ENCODE measurements at places on chromosomes 5 and 9.

- no peak for DNase-seq
Observed at GRCh38 chr9:137984520-137985257, 107.1 kb downstream of the CACNA1B start.

GRCh38 chr5:157651623-157652376 is 438 bp downstream of the SOX30 start:
- DNase-seq = peak; percentile 88

DNA sequence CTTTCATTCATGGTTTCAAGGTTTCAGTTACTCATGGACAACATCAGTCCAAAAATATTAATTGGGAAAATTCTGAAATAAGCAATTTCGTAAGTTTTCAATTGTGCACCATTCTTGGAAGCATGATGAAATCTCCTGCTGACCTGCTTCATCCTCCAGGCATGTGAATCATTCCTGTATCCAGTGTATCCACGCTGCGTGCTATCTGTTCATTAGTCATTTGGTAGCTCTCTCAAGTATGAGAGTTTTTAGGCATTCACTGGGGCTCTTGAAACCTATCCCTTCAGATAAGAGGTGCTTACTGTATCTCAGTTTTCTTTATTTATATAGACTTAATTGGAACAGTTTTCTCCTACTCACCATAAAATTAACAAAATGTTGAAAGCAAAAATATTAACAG is 293.0 kb downstream of the CDH12 start:
- no peak for DNase-seq

DNA sequence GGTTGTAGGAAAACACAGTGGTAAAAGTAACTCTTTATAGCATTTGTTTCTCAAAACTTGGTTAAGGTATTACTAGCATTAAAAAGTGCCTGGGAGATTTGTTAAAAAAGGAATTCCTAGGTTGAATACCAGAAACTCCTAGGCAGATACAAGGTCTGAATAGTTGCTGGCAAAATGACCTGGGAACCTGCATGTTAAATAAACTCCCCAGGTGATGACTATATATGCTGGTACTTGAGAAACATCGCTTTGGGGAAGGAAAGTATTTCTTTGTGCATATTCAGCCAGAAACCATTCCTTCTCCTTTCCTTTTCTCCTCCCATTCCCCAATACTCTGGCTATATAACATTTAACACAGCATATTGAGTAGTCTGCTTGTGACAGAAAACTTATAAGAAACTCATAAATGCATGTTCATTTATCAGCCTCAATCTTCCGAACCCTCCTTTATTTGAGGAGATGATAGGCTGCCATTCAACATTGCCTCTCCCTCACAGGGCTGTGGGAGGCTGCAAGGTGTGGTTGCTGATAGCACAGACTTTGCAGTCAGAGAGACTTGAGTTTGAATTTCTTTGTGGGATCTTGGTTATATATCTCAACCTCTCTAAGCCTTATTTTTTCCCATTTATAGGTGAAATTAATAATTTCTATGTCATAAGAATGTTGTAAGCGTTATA is 28.7 kb downstream of the PCSK1 start:
- no peak for DNase-seq

DNA sequence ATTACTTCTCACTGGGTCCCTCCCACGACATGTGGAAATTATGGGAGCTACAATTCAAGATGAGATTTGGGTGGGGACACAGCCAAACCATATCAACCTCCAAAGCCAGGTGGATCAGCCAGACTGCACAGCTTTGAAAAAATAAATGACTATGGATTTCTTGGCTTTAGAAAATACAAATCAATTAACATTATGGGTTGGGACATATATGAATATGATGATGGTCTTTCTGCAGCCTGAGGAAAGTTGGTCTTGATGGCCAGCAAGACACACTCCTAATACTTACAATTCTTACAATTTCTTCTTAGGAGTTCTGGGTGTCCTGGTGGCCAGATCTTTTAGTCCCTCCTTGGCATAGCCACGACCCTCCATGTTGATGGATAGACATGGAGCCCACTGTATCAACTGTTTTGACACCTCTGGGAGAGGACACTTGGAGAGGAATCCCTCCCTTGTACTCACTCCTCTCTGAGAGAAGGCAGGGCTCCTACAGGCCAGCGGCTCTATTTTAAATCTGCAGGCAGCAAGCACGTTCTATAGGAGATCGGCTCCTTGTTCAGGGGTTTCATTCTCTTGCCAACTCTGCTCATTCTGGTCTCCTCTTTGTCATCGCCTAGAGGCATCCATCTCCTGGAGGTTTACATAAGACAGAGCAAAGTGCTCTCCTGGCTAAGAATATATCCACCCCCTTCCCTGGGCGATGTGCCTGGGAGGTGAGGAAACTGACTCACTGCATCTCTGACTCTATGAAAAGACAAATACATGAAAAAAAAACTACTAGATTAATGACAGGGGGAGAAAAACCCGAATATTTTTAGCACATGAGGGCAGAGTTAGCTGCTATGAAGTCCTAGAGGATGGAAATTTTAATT is 145.9 kb downstream of the CARTPT start:
- no peak for DNase-seq

DNA sequence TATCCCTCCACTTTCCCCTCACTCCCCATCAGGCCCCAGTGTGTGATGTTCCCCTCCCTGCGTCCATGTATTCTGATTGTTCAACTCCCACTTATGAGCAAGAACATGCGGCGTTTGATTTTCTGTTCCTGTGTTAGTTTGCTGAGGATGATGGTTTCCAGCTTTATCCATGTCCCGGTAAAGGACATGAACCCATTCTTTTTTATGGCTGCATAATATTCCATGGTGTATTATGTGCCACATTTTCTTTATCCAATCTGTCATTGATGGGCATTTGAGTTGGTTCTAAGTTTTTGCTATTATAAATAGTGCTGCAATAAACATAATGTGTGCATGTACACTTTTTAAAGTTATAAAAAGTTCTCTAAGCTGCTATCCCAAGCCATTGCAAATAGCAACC is 75.6 kb downstream of the ERBIN start:
- no peak for DNase-seq

DNA sequence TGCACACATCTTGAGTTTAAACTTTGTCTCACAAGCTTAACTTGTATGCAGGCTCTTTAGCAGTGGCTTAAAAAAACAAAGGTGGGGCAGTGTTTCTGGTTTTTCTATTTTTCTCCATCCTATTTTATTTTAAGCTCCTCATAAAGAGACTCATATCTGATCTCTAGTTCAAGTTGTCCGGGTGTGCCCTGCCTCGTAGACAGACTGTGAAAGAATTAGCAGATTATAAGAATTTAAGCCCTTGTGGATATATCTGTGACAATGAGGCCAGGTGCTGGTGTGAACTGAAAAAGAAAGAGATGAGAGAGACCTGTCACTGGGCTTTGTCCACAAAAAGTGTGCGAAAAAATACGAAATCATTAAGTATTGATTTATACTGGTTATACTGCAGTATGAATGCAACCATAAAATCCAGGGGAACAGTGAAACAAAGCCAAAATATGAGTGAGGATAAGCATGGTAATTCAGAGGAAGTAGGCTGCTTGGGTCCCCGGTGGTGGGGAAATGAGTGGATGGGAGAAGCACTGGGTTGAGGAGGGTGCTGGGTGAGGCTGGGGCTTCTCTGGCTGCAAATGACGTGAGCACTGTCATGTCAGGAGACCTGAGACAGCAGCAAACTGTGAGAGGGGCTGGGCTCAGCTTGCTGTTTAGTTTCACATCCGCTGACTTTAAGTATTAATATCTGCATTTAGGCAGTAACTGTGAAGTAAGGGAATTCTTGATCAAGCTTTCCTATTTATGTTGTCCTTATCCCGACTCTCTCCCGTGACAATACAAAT is 179.7 kb upstream of the ANKRD55 start:
- DNase-seq = peak; percentile 21

DNA sequence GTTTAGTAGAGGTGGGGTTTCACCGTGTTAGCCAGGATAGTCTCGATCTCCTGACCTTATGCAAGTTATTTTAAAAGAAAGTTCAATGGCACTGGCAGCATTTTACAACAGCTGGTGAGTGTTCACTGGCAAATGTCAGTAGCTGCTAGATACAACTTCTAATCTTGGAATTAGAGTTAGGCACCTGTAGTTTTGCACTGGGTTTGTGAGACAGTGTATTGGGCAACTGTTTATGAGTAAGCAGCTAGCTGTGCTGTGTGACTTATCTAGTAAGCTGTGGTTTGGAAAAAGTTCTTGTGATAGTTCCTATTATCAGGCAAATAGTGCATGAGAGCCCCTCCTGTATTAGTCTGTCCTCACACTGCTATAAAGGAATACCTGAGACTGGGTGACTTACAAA is 61.5 kb downstream of the UBE2QL1 start:
- DNase-seq = no peak

DNA sequence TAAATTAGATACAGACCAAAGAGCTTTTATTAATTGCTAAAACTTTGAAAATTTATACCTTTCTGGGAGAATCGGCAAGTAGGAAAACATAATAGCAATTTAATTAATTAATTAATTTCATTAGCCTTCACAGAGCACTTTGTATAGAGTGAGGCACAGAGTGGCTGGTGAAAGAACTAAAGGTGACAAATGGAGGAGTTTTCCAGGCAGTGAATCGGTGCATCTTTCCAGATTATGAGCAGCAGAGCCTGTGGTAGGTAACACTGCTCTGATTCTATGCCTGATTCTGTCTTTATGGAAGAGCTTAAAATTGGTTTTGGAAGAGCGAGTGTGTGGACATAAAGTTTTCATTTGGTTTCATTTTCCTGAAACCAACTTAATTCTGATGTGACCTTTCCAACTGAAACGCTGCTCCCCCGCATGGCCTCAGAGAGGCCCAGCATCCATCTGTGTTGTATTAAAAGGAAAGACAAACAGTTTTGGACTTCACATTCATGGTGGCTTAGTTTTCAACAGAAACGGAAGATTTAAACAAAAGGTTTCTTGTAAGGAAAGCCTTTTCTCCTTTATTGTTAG is 188.9 kb upstream of the RPS23 start:
- no peak for DNase-seq

DNA sequence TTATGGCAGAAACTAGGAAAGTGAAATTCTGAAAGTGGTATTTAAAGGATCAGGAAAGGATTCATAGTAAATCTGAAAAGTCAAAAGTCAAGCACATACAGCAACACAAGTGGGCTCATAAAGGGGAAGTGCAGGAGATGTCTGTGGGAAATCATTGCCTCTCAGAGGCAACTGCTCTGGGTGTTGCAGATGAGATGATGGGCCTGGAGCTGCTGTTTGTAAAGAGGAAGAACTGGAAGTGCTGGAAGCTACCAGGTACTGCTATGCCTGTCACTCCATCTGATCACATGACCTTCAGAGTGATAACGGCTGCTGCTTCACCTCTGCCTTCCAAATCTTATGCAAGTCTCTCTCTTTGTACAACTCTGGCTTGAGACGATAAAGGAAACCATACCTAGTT is 55.9 kb downstream of the ADRB2 start:
- no peak for DNase-seq

- no peak for DNase-seq
Observed at GRCh38 chr5:160747987-160748386, 104.0 kb downstream of the ATP10B start.

GRCh38 chr5:33092719-33093118 is 348.0 kb upstream of the TARS1 start:
- no peak for DNase-seq

DNA sequence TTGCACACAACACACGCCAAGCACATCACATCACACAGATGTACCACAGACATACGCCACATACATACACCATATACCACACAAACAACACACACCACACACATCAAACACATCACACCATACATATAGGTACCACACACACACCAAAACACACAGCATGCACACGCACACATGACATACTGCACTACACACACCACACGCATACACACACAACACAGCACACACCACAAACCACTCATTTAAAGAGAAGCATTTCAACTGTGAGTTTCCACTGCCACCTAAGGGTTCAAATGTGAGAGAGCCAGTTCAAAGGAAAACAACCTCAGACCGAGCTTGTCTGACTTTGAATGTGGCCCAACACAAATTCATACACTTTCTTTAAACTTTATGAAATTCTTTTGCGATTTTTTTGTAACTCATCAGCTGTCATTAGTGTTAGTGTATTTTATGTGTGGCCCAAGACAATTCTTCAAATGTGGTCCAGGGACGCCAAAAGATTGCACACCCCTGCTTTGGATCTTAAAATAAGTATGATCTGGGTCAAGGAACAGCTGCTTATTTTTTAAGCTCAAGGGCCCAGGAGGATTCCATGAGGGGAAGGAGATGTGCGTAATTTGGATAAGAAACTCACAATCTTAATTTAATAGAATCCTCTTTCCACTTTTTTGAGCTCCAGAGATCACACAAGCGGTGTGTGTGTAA is 494.6 kb downstream of the GADD45G start:
- DNase-seq = no peak

- no peak for DNase-seq
Observed at GRCh38 chr5:141915881-141916336, 7.8 kb upstream of the DELE1 start.

GRCh38 chr5:147750065-147750464 is 32.5 kb downstream of the JAKMIP2 start:
- no peak for DNase-seq

DNA sequence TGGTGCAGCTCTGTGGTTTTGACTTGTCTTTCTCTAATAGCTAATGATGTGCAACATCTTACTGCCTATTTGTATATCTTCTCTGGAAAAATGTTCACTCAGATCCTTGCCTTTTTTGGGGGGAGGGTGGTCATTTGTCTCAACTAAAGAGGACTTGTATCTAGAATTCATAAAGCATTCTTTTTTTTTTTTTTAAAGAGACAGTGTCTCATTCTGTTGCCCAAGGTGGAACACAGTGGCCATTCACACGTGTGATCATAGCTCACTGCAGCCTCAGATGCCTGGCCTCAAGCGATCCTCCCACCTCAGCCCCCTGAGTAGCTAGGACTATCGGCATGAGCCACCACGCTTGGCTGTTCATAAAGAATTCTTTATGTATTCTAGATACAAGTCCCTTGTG is 33.2 kb downstream of the HABP4 start:
- DNase-seq = no peak

GRCh38 chr5:91486638-91487037 is 103.5 kb upstream of the ARRDC3 start:
- no peak for DNase-seq

GRCh38 chr5:149323210-149323609 is 22.1 kb upstream of the GRPEL2 start:
- no peak for DNase-seq

DNA sequence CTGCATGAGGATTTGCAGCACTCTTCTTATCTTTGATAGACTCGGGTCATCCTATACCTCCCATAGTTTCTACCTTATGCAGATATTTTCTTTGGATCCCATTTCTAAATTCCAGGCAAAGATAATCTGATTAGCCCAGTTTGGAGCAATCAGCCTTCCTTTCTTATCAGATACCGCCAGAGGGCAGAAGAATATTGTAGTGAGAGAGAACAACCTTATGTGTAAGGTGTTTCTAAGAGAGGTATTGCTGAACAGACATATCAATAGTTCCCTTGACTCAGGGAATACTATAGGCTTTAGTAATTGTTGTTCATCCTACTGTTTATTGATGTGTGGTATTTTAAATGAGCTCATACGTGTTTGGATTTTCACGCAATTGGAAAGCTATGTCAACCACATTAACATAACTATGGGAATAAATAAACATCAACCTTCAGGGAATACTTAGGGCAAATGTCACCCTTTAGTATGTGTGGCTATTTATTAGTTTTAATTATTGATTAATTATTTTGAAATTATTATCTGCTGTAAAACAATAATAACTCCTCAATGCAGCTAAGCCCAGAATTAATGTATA is 1435.2 kb upstream of the CDH9 start:
- no peak for DNase-seq
